ENCODE measurements at places on chromosomes 2 and 18.

DNA sequence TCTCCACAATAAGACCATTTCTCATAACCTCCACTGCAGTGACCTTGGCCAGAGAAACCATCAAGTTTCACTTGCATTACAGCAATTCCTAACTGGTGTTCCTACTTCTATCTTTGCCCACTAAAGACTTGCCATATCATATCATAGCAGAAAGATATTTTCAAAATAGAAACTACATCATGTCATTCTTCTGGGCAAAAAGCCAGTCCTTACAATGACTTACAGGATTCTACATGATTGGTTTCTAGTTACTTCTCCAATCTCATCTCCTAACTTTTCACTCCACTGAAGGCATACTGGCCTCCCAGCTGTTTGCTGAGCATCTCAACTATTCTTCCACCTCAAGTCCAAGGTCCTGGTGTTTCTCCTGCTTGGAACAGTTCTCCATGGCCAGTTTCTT, 151.4 kb downstream of the HNMT start:
- DNase-seq: no peak

DNA sequence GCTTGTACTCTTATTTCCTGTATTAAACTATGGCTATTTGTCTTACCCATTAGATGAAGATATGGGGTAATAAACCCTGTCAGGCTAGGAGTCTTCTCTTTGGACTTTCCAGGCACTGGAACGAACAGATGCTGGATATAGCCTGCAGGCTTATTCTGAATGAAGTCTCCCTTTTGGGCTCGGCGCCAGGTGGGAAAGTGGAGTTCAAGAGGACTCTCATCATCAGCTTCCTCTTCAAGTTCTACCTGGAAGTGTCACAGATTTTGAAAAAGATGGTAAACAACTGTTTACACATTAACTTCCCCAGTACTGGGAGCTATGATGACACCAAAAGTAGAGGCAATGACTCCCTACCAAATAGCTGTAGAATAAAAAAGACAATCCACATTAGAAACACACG, 27.9 kb downstream of the AOX1 start:
- DNase-seq: no peak

DNA sequence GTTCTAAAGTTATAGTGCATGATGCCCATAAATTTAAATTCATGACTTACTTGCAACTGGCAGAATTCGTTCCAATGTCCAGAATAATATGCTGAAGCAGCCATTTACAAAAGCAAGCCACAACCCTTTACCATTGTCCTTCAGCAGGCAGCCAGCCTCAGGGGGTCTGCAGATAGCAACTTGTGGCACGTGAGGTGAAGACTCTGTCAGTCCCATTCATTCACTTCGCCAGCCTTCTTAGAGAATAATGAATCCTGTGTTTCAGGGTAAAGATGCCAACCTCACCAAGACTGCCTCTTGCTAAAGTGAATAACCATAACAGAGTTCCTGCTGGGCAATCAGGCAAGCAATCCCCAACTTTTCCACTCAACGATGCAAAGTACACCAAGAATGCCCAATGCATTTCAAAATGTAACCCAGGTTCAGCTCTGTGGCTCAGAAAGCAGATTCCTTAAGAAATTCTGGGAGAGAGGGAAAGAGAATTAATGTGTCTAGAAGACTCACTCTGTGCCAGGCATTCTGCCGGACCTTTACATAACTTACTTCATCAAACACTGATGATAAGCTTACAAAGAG, 315.4 kb downstream of the NCKAP5 start:
- DNase-seq: no peak

GRCh38 chr18:49935215-49935614, 121.9 kb upstream of the ACAA2 start:
- DNase-seq: no peak

DNA sequence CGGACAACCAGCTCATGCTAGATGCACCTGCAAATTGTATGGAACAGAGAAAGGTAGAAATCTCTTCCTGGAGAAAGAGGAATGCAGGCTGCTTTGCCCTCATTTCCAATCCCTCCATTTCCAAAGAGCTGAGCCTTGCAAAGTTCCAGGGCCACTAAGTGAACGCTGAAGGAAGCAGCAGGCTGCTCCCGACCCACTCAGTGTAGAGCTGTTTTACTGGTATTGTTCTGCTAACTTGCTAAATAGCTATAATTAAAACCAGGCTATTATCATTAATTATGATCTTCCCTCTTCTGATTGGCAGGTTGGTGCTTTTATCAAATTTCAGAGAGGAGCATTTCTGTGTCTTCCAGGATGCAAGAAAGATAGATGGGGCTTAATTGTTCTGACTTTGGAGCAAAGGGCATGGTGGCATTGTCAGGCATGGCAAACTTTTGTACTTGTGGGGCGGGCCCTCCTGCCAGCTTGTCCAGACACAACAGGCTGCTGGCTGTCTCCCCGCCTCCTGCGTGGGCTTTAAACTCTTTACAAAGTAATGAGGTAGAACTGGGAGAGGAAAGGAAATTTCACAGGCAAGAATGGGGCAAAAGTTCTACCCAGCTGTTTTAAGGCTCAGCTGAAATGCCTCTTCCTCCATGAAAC, 40.2 kb downstream of the ALK start:
- no peak for DNase-seq

GRCh38 chr2:231937057-231937456, 10.9 kb upstream of the NPPC start:
- DNase-seq: no peak

GRCh38 chr18:58599106-58599505, 29.8 kb downstream of the ALPK2 start:
- DNase-seq: no peak

DNA sequence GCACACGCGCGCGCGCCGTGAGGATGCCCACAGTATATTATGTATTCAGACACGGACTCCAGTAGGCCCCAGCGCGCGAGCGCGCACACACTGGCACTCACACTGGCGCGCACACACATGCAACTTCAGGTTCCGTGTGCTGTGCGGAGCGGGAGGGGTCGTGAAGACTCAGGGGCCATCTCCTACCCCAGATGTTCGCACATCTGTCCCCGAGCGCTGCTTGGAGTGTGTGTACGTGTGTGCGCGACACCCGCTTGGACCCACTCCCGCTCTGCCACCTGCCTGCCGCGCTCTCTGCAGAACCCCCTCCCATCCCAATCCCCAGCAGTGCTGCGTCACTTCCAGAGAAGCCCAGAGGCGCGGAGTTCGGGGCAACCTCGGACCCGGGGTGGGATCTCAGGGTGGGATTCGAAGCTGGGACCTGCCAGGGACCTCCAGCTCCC, 2.6 kb downstream of the NRP2 start:
- DNase-seq: no peak

- DNase-seq: no peak
Observed at GRCh38 chr2:7788736-7789135, 871.5 kb downstream of the RNF144A start.

- no peak for DNase-seq
Observed at GRCh38 chr2:196145256-196145655, 26.1 kb downstream of the STK17B start.

DNA sequence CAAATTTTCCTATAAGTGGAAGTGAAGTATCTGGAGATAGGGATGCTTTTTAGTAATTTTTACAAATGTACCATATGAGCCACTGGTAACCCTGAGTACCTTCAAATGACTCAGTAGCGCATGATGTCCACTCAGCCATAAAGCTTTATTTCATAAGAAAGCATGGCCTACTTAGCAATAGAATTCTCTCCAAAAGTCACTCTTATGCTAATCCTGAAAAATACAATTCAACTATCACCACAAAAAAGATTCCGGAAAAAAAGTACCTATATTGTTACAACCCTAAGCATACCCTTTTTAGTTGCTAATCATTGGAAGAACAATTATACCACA, 732.2 kb downstream of the SOCS6 start:
- DNase-seq: no peak

DNA sequence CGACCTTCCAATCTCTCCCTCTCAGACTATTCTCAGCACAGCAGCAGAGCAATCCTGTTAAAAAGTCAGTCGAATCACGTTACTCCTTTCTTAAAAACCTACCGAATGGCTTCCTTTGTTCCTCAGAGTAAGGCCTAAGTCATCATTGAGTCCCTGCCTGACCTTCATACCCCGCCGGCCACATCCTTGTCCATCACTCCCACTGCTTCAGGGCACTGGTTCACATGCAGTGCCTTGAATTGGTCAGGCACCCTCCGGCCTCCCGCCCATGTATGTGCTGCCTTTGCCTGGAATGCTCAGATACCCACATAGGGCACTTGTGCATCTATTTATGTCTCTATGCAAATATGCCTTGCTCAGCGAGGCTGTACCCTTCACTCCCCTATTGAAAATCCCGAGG, 206.4 kb downstream of the DLGAP1 start:
- DNase-seq: no peak

DNA sequence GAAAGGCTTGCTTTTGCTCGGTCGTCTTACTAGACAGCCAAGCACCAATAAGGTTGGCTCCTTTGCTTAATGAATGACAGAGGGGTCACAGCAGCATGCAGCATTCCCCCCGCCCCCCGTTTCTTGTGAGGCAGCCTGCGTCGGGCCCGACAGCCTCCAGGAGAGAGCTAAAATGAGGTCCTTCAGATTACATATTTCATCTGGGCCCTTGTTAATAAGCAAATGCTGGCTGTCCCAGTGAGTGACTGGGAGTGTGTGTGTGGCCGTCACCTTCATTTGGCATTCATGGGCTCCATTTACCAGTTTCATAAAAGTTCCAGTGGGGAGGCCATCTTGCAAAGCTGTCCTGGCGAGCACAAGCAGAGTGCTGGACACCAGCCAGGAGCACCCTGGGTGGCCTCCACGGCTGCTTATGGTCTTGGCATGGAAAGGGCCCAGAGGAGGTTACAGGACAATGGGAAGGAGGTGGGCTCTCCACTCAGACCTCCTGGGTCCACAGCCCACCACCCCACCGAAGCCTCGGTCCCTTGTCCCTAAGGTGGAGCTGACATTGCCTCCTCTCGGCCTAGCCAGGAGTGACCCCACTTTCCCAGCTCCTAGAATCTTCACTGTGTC, 37.2 kb downstream of the ODC1 start:
- no peak for DNase-seq

GRCh38 chr2:190570871-190571270, 36.3 kb upstream of the NEMP2 start:
- DNase-seq: no peak

DNA sequence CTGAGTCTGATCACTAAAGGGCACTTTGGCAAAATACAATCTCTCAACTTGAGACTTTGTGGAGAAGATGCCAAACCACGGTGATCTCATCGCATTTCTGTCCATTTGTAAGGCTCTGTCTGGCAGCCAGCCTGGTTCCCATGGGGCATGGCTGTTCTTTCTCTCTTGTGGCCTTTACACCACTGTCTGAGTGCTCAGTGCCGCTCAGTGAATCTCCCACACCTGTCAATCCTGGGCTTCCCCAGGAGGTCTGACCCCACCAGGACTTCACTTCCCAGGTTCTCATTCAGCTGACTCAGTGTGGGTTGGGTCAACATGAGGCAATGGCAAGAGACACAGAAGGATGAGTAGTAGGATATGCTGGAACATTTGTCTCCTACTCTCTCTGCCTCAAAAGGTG, 96.8 kb upstream of the TRIB2 start:
- DNase-seq: no peak
